ENCODE measurements at places on chromosomes 12 and 14.
A peak's percentile ranks its signal among the peaks of the same experiment; 100 is the strongest.

DNA sequence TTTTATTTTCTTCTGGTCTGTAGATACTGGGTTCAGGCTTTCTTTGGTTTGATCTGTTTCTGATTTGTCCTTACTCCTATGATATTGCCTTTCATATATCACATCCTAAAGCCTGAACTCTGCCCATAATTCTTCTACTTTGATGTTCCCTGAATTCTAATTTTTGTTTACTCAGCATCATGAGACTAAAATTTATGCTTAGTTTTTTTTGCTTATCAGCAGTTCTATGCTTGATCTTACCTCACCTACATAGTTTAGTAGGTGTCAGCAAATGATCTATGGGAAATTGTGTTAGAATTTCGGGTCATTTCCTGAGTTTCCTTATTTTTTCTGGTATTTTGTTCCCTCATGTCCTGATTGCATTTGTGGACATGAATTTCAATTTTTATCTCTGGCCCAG, 94.2 kb downstream of the TMEM117 start:
- no peak for DNase-seq

- DNase-seq, result no peak
These were observed 171.3 kb downstream of the TTC7B start for GRCh38 chr14:90644882-90645281.

- DNase-seq, result no peak
These were observed 14.0 kb upstream of the RABGGTA start for GRCh38 chr14:24285351-24285750.

DNA sequence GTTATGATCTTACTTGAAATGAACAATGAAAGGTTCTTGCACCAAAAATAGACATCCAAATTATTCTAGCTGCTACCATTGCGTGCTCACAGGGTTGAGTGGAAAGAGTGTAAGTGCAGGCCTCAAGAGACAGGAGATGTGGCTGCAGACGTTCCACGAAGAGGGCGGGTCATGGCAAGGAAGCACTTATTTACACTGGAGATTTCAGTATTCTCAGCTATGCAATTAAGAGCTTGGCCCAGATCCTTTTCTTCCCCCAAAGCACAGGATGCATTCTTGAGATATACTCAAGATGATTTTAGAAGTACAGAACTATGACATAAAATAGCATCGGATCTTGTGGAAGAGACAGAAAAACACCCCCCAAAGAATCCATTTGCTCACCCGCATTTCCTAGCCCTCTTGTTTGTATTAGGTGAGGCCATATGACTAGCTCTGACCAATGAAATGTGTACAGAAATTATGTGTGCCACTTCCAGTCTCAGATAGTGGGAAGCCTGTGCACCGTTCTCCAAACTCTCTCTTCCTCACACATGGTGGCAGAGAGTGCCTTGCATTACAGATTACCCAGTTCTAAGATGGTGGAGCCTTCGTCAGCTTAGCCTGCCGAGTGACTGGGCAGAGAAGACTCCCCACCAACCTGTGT, 261.4 kb downstream of the TTC8 start:
- no peak for DNase-seq

DNA sequence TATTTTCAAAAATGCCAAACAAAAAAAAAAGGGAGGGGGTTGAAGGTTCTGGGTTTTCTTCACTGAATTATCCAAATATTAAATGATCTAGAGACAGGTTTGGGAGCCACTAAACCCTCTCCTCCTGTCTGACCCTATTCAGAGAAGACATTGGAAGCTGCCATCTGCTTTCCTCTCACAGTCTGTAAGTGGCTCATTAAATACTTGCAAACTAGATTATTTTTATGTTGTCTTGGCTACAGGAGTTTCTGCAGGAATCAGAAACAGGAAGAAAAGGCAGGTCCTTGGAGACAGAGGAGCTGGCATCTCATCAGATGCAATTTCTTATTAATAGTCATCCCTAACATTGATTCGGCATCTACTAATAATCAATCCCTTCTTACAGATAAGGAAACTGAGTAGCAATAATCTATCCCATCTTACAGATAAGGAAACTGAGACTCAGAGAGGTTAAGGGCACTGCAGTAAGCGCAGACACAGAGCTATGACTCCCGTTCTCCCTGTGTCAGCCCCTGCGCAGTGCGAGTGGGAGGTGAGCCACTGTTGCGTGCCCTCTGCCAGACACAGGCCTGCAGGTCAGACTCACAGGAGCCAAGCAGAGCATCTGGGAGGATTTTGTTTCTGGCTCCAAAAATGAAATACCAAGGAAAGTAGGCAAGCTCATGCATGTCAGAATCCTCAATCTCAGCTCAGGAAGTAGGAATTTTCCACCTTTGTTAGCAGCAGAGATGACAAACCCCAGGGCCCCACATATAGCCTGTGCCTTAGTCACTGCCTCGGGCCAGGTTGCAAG, 11.0 kb downstream of the BDKRB2 start:
- DNase-seq, result no peak

GRCh38 chr12:109192358-109192757, 76.0 kb downstream of the ACACB start:
- no peak for DNase-seq

DNA sequence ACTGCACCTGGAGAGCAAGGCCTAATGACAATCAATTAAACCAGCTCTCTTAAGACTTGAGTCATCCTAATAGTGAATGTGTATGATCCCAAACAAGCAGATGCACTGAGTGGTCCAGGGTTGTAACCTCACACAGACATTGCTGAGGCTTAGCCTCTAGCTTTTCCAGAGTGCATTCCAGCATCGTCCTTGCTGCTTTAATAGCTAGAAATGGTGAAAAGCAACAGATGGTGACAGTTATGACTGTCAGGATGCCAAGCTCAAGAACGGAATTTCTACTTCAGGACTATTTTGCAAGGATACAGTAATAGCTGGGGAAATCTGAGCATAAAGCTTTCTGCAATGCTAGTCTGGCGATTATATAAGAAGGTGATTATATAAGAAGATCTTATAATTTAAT, 34.6 kb downstream of the PTPRR start:
- no peak for DNase-seq

- DNase-seq, result no peak
These were observed 398.6 kb downstream of the ZFP36L1 start for GRCh38 chr14:68394118-68394763.

DNA sequence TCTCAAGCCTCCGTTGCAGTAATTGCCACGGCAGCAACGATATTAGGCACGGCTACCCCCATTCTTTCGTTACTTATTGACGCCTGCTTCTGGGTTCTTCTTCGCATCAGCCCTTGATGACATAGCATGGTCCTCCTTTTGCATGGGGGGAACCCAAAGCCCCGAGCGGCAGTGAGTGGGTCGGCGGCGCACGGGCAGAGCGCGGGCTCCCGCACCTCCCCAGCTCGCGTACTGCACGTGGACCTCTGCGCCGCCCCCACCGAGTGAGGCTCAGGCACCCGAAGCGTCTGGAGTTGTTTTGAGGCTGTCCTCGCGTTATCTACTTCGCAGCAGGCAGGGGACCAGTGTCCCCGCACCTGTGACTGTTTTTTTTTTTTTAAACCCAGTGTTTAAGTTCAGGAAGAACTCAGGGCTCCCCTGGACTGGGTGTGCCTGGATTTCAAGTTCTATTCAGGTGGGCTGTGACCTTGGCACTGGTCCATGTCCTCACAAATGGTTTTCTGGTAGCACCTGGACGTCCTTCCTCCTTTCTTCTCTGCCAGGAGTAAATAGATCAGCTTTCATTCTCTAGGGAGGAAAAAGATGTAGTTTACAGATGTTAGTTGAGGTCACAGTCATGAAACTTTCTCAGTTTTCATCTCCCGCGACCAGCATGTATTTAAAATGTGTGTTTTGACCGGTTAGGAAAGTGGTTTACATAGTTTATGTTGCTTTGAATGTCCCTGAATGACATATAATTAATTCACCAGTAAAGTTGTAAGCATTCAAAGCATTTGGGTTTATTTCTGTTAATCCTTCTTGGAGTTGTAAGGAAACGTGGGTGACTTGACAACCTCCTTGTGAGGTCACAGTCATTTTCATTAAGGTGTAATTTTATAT, 1.4 kb upstream of the FOXN4 start:
- DNase-seq, result no peak

DNA sequence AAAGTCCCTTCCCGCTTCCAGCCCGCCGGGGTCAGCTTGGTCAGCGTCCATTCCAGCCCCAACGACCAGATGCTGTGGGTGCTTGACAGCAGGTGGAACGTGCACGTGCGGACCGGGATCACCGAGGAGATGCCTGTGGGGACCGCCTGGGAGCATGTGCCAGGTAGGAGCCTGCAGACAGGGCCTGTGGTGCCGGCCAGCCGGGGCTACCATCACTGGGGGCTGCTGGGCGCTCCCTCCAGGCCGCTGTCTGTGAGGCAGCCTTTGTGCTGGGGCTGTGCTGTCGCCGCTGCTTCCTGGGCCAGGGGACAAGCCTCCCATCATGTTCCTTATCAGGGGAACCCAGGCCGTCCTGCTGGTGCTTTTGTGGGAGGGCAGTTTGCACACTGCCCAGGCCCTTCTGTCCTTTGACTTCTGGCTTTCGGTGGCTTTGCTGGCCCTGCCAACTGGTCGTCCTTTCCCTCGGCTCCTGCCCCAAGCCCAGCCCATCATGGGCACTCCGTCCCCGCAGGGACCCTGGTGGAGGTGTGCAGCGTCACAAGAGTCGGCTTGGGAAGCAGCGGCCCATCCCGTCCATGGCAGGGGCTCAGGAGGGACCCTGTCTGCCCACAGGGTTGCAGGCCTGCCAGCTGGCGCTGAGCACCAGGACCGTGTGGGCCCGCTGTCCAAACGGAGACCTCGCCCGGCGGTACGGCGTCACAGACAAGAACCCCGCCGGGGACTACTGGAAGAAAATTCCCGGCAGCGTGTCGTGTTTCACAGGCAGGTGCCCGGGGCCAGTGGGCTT, 12.4 kb downstream of the ANKRD9 start:
- no peak for DNase-seq

- no peak for DNase-seq
These were observed 185.8 kb upstream of the RMST start for GRCh38 chr12:97276661-97277429.

GRCh38 chr12:17381211-17381610, 708.8 kb downstream of the RERGL start:
- DNase-seq, result no peak

- peak; percentile 41 for DNase-seq
These were observed 38.2 kb upstream of the RIC8B start for GRCh38 chr12:106736051-106736957.

GRCh38 chr12:56616925-56617324, 13.2 kb downstream of the BAZ2A start:
- no peak for DNase-seq

- no peak for DNase-seq
These were observed 14.7 kb downstream of the DLST start for GRCh38 chr14:74896400-74896799.

DNA sequence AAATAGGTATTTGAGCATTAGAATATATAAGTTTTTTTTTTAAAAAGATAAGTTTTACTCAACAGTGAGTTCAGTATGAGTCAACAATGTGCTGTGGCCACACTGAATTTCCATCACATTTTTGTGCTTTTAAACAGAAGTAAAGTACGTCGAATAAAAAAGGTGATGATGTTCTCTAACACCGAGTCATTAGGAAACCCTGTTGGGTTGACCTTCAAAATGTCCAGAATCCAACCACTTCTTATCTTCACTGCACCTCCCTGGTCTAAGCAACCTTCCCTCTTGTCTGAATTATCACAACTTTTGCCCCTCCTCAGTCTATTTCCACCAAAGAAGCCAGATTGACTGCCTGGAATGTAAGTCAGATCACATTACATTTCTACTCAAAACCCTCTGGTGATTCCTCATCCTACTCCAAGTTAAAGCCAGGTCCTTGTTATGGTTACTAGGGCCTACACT, 43.0 kb upstream of the SYCP3 start:
- no peak for DNase-seq

GRCh38 chr12:39923364-39923763, 182.5 kb downstream of the SLC2A13 start:
- no peak for DNase-seq

DNA sequence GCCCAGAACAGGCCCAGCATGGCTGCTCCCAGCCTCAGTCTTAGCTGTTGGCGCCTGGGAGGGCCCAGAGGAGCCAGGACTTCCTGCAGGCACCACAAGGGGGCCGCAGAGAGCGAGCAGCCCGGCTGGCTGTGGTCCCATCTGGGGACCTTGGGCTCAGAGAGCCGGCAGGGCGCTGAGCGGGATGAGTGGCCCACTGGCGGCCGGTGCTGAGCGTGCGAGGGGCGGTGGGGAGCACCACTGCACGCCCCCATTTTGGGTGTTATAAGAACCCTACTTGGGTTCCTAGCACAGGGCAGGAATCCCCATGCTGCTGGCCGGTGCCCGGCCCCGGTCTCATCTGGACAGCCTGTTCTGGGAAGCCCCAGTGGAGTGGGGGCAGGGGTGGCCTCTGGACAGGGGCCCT, 25.9 kb upstream of the CRIP2 start:
- peak; percentile 74 for DNase-seq

GRCh38 chr12:92539110-92539749, 163.6 kb upstream of the PLEKHG7 start:
- DNase-seq, result peak; percentile 56

- DNase-seq, result no peak
These were observed 449.7 kb upstream of the USP15 start for GRCh38 chr12:61810486-61810885.

DNA sequence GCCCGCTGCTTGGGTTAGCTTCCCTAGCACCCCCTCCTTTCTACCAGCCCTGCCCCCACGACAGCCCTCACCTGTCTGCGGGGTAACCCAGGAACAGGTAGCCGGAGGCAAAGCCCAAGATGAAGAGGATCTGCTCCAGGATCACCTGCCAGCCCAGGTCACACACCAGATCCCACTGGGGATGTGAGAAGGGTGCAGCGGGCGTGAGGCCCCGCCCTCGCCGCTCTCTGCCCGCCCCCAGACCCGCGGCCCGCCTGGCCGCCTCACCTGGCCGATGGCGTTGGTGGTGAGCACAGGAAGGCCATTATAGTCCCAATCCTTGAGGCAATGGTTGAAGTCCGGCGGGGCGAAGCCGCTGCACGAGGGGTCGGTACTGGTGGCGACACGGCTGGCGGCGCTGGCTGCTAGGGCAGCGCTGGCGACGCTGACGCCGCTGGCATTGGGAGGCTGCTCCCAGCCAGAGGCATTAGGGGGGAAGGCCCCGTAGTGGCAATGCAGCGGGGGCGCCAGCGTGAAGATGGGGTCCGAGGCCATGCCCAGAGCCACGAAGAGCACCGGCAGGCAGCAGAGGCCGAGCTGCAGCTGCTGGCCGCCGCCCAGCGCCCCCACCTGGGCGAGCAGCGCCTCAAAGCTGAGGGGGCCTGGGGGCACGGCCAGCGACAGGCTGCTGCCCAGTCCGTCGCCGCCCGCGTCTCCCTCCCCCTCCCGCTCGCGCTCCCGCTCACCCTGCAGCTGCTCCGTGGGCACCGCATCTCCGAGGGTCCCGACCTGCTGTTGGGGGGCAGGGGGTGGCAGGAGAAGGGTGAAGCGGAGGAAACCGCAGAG, 794 bp downstream of the SLC22A17 start:
- DNase-seq, result no peak

GRCh38 chr12:108615918-108616317, 17.8 kb downstream of the SELPLG start:
- no peak for DNase-seq

DNA sequence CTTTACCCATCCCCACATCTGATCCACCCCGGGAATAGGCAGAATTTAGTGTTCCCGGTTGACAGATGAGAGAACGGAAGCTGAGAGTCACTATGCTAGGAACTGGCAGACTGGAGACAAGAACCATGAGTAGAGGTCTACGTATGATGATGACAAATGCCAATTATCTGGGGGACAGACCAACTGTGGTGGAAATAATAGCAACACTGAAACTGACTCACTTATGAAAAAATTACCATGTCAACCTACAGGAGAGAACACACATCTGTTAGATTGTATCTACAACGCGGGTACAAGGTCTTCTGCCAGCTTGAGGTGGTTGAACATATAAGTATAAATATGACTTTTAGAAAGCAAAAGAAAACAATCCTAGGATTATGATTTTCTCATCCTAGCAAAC, 15.4 kb upstream of the SELPLG start:
- no peak for DNase-seq

Measured in CD4-positive, alpha-beta T cell treated with Interleukin-15 for 4 hours (primary cell).